ENCODE measurements at places on chromosomes 13 and 19.

GRCh38 chr19:21328885-21329605 lies at the start of gene ZNF708:
Gene ZNF708 (minus strand): TSS chr19:21329410. CDS start chr19:21329212, 198 bp downstream.
- DNase-seq: peak; percentile 93

DNA sequence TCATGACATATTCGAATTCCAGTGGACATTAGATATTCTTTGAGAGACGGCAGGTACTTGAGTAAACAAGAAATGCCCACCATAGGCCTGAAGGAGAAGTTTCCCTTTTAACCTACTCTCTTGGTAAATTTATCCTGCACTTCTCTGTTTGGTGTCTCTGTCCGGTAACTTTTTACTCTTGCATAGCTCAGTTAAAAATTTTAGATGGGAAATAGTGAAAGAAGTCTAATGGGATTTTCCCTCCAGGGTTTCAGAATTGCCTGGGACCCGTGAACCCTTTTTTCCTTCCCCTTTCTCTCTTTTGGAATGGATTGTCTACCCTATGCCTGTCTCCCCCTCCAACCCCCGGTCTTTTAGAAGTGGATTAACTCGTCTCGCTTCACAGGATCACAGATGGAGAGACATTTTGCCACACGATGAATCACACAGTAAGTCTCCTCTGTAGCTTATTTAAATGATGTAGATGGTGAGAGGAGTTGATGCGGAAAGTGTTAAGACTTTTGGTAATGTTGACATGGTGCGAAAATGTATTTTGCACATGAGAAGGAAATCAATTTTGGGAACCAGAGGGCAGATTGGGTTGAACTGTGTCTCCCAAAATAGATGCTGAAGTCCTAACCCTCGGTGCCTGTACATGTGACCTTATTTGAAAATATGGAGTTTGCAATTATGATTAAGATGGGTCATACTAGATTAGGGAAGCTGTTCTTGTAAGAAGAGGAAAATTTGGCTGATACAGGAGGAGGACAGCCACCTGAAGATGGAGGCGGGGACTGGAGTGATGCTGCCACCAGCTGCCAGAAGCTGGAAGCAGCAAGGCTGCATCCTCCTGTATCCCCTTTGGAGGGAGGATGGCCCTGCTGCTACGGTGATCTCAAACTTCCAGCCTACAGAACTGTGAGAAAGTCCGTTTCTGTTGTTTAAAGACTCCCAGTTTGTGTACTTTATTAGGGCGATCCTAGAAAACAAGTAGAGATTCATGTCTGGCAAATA lies 711 bp upstream of the MIPEP start:
- no peak for DNase-seq

DNA sequence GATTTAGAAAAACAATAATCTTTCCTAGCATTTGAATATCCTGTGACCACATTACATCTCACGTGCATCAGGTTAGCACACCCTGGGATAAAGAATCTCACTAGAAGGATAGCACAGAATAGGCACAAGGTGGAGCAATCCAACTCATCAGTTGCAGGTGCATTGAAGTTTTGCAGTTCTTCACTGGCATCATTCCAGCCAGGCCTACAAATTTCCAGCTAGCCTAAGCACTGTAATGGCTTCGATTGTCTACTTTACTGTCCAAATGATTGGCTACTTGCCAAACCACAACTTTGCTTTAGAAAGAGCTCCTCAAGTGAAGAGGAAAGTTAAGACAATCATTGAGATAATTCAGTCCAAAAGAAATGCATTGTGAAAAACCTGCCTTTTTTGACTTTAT lies 89.5 kb downstream of the SPRY2 start:
- DNase-seq: no peak

- DNase-seq: no peak
Observed at GRCh38 chr13:111542530-111543341, 222.3 kb downstream of the TEX29 start.

DNA sequence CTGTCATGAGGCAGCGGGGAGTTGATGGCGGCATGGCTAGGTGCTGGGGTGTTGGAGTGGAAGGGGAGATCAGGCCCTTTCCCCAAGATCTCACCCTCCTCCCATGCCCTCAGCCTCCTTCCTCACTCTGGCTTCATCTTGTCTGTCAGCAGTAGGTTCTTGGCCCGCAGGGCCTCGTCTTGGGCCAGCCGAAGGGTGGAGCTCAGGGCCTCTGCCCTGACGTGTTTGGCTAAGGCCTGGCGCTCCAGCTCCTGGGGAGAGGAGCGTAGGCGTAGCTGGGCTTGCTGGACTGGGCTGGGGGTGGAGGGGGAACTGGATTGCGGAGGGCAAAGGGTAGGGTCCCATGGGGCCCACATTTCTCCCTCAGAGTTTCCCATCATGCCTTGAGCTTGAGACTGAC lies 23.2 kb downstream of the TSKS start:
- no peak for DNase-seq

GRCh38 chr19:57241176-57241575 lies 744 bp downstream of the ZNF805 start:
- no peak for DNase-seq

- no peak for DNase-seq
Observed at GRCh38 chr13:76516586-76516985, 369.6 kb downstream of the KCTD12 start.

- no peak for DNase-seq
Observed at GRCh38 chr19:39826311-39826945, 7.5 kb downstream of the DYRK1B start.

DNA sequence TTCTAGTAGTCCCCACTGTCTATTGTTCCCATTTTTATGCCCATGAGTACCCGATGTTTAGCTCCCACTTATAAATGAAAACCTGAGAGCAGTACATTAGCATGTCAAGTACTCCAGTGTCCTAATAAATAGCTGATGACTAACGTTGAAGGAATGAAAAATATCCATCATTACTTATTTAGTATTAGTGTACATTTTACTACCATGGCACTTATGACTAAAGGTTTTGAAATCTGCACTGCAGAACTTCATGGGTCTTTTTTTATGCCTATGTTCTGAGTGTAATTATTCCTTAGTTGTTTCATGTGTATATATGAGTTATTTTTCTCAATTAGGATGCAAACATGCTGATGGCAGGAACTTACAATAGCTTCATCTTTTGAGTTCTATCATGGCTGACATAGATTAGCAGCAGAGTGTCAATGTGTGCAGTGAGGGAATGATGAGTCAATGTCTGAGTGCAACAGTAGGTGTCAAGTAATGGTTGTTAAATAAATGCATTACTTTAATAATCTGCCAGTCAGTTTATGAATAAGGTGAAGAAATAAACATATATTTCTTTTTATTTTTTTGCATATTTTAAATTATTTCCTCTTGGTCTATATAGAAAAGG lies 188.4 kb downstream of the ITGBL1 start:
- DNase-seq: no peak

GRCh38 chr19:55623130-55623529 lies 1.2 kb downstream of the ZNF784 start:
- DNase-seq: no peak
